Stimulated activated CD4-positive, alpha-beta T cell treated with anti-CD3 and anti-CD28 coated beads, Interleukin-12 subunit alpha, Interleukin-12 subunit beta, amount 100 ng/mL, for 24 hours (primary cell): ENCODE measurements at places on chromosomes 6 and 20.

GRCh38 chr6:36805096-36805797, 34.0 kb downstream of the CPNE5 start:
- DNase-seq, result no peak

DNA sequence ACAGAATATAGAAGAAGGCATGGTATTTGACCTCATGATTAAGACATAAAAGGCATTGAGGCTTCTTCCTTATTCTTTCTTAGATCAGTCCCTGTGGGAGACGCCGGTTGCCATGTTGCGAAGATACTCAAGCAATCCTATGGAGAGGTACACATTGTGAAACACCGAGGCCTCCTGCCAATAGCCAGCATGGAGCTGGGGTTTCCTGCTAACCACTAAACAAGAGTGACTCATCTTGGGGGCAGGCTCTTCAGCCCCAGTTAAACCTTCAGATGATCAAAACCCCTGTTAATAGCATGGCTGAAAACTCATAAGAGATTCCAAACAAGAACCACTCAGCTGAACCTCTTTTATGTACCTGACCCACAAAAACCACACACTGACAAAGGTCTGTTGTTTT, 478.8 kb downstream of the CD83 start:
- no peak for DNase-seq

DNA sequence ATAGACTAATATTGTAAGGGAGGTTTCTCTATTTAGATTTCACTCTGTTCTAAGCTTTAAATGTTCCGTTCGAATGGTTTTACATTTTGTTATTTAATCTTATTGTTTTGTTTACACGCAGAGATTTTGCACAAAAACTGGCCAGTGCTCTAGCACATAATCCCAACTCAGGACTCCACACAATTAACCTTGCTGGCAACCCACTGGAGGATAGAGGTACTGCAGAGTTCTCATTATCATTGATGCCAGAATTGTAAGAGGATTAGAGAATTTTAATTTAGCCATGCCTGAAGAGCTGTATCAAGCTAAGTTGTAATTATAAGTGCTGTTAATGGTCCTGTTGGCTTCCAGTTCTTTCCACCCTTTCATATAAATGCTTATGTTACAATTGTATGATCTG, 179.7 kb upstream of the SCGN start:
- DNase-seq, result no peak

- DNase-seq, result no peak
These were observed 978 bp downstream of the HLA-A start for GRCh38 chr6:29943053-29943966.

- DNase-seq, result no peak
These were observed 301.3 kb upstream of the TCF21 start for GRCh38 chr6:133587546-133588160.

DNA sequence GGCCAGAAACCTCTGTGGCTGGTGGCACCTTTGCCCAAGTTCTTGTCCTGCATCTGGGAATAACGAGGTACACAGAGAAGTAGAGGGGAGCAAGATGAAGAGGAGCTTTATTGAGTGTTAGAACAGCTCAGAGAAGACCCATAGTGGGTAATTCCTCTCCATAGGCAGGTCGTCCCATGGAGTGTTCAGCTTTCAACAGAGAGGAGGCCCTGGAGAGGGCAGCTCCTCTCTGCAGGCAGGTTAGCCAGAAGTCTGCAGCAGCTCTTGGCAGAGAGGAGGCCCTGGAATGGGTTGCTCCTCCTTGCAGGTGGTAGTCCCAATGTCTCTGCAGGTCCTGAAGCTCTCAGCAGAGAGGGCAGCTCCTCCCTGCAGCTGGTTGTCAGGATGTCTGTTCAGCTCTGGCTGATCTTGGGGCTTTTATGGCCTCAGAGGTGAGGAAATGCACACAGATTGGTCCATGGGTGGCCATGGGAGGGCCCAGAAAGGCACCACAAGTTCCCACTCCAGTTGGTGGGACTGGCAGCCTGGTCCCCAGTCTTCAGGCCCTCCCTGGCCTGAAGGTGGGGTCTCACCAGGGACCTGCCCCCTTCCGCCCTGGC, 89.0 kb downstream of the IPCEF1 start:
- DNase-seq, result no peak

DNA sequence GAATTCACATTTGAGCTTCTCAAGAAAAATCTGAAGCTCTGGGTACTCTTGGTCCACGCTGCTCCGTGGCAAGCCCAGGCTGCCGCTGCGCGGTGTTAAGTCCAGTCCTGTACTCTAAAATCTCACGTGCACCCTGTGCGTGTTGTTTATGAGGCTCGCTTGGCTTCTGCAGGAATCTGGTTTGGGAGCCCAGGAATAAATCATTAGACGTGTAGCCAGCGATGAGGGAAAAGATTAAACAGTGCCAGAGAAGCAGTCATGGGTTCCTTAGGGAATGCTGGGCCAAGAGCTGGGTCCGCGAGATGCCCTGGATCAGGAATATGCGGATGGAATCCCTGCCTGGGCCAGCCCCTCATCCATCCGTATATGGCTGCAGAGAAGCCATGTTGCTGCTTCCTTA, 87.3 kb downstream of the KCNB1 start:
- no peak for DNase-seq

DNA sequence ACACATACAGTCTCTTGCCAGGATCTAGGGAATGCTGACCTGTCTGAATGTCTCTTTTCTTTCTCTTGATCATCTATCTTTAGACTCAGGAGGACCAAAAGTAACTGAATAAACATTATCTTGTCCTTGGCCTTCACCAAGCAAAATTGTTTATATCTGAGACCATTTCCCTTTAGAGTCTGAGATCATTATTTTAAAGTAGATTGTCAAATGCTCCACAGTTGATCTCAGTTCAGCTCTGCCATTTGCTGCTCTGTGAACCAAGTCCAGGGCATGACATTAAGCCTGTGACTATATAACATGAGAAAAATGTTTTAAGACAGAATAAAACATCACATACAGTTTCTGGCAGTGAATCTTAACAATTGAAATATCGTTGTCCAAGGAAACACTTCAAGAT, 148.3 kb upstream of the NRSN1 start:
- no peak for DNase-seq

DNA sequence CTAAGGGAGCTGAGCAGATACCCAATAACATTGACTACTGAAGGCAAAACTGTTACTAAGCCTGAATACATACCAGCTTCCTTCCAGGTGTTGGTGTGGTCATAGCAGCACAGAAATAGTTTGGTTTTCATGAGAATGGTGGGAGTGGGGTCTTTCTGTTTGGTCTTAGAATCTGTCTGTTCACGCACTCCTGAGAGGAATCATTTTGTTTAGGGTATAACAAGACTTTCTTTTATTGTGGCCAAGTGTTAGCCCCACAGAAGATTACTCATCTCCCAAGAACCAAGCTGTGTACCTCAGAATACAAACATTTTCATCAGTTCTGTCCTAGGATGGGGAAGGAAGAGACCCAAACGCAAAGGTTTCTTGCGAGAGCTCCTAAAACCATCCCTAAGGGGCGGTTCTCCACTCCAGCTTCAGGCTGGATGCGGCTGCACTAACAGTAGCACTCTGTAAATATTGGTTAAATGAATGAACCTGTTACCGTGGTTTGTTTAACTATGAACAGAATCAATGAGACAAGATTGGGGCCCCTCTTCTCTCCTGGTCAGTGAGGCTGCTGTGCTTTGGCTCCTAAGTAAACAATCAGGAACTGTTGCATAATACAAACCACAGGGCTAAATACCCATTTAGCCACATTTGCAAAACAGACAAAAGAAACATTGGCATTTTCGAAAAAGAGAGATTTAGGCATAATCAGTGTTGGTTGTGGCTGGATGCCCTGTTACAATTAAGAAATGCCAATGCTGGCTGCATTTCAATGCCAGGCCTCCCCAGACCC, 44.9 kb downstream of the SNAP25 start:
- no peak for DNase-seq

GRCh38 chr6:13908955-13909381, 15.8 kb upstream of the RNF182 start:
- DNase-seq, result no peak

GRCh38 chr6:44474643-44475042, 87.1 kb downstream of the CDC5L start:
- DNase-seq, result no peak

- DNase-seq, result no peak
These were observed 206.5 kb downstream of the TPBG start for GRCh38 chr6:82570083-82570482.

GRCh38 chr6:96002576-96002910, 13.2 kb upstream of the FUT9 start:
- no peak for DNase-seq

DNA sequence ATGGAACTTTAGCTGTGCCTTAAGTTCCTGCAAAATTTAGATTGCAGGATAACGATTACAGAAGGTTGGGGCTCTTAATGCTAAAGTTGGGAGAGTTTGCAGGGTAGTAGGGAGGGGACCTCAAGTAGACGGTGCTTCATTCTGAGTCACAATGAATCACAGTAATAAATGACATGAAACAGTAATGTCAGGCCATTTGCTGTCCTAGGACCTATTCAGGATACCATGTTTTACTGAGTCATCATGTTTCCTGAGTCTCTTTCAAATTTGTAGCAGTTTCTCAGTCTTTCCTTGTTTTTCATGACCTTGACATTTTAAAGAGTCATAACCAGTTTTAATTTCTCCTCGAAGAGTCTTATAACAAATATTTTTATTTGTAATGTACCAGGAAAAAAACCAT, 406.9 kb upstream of the MAP3K7 start:
- DNase-seq, result no peak
